Stimulated activated CD4-positive, alpha-beta T cell treated with anti-CD3 and anti-CD28 coated beads, Interleukin-1b, Interleukin-23, amount 100 ng/mL, for 1 hour (primary cell): ENCODE measurements at places on chromosomes 4 and X.

- no peak for DNase-seq
Observed at GRCh38 chrX:69291116-69291515, 125.9 kb upstream of the PJA1 start.

GRCh38 chr4:150039274-150040127, 38.7 kb upstream of the DCLK2 start:
- DNase-seq, result no peak

- DNase-seq, result no peak
Observed at GRCh38 chr4:120156120-120156718, 89.6 kb upstream of the MAD2L1 start.

GRCh38 chrX:9805956-9806355, 19.7 kb downstream of the SHROOM2 start:
- no peak for DNase-seq

DNA sequence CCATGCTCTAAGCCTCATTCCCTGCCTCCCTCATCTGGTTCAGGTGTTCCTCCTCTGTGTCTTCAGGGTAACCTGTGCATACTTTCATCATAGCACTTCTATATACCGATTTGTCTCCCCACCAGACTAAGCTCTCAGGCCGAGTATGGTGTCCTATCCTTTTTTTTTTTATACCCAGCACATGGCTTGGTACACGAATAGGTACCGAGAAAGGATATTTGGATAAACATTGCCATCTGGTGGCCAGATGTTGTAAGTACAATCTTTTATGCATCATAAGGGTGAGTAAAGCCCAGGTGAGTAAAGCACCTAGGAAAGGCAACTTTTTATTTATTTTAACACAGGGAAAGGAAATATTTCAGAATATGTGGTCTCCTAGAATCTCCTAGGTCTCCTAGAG, 68.4 kb downstream of the MID2 start:
- no peak for DNase-seq

- DNase-seq, result peak; percentile 50
Observed at GRCh38 chr4:4334798-4335520, 44.9 kb downstream of the ZBTB49 start.

- no peak for DNase-seq
Observed at GRCh38 chr4:23770011-23770410, 119.8 kb downstream of the PPARGC1A start.

- DNase-seq, result no peak
Observed at GRCh38 chrX:154313147-154313546, 17.6 kb downstream of the TKTL1 start.

- DNase-seq, result no peak
Observed at GRCh38 chrX:150730719-150731118, 37.5 kb downstream of the MTMR1 start.
